NCI-H524 (cell line): ENCODE measurements at places on chromosomes 2 and 18.
A peak's percentile ranks its signal among the peaks of the same experiment; 100 is the strongest.

DNA sequence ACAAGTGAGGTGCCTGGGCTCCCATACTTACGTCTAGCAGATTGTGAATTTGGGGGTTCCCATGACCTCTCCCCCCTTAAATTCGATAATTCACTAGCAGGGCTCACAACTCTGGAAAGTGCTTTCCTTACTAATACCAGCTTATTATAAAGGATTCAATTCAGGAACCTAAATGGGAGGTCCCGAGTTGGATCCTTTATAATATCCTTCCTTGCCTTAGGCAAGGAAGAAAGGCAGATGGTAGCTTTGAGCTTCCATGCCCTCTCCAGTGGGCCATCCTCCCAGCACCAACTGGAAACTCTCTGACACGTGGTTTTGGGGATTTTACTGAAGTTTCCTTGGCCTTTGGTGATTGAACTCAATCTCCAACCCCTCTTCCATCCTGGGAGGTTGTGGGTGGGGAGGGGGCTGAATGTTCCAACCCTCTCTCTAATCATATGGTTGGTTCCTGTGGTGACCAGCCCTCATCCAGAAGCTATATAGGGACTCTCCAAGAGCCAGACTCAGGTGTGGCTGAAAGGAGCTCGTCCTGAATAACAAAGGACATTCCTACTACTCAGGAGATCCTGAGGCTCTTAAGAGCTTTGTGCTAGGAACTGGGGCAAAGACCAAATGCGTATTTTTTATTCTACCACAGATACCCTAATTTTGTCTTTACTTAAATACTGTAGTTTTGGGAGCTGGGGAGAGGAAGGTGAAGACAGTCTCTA, 62.2 kb downstream of the HAUS1 start:
- DNase-seq: no peak

DNA sequence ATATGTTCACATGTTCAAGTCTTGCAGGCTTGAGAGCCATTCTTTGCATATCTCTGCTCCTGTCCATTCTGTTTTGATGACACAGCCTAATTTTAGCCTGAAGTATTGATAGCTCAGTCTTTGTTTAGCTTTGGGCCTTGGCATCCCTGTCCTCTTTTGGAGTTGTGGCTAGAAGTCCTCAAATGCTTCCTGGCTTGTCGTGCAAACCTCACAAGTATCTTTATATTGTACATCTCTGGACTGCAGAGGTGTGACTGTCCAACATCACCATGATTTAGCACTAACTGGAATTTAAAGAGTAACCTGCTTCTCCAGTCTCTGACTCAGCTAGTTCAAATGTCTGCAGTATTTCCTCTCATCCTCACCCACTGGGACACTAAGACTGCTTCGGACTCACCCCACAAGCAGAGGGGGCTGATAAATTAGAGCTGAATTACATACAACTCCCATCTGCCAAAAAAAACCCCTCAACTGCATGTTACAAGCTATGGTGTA, 11.7 kb downstream of the PFN4 start:
- DNase-seq: no peak

GRCh38 chr2:12856934-12857601, 140.3 kb downstream of the TRIB2 start:
- no peak for DNase-seq

GRCh38 chr2:25257032-25257552, 84.6 kb downstream of the DNMT3A start:
- peak; percentile 78 for DNase-seq

GRCh38 chr18:10948421-10948820, 200.9 kb downstream of the PIEZO2 start:
- no peak for DNase-seq

DNA sequence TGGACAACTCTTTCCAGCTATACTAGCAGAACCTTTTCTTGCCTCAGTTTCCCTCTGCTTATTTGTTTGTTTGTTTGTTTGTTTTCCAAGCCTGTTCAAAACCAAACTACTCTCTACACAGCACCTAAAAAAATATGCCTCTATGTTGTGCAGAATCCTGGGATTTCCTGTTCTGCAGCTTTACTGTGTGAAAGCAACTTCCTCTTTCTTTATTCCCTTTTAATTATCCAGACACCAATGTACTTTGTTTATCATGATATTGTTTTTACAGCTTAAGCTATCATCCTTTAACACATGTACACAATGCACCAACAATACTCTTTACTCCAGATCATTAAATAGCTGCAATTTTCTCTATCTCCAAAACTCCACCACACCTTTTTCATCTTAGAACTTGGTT, 259.5 kb downstream of the EPHA4 start:
- no peak for DNase-seq

DNA sequence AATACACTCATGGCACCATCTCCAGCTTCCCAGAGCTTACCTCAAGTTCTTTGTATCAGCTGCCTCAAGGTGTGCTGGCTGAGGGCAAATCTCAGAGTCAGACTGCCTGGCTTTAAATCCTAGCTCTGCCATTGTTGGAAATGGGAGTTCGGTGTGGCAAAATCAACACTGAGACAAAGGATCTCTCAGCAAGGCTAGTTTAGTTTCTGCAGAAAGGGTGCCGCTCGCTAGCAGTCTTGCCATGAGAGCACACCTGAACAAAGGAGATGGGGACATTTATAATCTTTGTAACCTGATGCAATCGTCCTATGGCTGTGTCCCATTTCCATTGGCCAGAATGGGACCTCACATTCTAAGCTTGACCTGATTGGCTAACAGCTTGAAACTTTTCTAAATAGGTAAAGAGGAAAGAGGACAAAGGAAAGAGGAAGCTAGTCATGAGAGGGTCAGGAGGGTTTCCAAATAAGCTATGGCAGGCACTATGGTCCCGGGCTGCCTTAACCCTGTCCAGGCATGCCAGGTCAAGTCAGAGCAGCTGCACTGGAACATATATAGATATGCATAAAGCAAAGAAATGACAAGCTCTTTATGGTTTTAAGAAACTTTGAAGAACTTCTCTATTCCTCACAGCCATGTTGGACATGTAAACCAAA, 4.3 kb upstream of the UBE2F start:
- DNase-seq: no peak

DNA sequence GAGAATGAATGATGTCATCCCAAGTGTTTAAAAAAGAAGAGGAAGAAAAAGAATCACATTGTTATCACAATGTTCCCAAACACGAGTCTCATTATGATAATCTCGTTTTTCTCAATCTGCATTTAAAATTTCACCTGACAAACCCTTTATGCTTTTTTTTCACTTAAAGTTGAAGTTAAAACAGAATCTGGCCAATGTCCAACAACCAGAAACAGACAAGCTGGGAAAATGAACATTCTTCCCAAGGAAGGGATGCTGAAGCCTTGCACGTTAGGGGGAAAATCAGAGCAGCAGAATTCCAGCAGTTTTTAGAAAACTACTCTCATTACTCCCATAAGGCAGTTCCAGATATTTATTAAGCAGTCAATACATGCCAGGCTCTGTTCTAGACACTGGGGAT, 245.3 kb downstream of the TMEM182 start:
- no peak for DNase-seq

DNA sequence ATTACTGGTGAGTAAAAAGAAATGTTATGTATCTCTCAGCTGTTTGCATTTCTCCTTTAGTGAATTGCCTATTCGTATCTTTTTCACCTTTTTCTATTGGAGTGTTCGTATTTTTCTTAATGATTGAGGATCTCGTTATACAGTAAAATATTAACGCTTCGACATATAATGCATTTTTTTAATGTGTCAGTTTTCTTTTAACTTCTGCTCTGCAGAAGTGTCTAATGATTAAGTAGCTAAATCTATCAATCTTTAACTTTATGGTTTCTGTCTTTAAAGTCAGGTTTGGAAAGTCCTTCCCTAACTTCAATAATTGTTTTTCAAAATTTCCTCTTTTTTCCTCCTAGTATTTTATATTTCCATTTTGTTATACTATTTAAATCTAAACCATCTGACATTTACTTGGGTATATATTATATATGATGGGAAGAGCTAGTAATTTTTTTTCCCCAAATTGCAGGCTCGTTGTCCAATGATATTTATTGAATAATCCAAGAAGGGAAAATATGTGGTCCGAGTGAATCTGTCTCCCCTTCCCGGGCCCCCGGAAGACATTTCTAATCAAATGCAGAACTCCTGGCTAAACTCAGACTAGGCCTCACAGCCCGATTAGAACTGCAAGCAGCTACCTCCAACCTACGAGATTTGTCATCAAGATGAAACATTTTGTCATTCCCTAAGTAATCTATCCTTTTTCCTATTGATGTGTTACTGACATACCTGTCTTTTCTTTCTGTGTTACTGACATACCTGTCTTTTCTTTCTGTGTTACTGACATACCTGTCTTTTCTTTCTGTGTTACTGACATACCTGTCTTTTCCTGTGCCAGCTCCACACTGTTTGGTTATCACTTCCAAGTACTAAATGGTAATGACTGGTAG, 17.2 kb downstream of the PCBP1 start:
- no peak for DNase-seq

DNA sequence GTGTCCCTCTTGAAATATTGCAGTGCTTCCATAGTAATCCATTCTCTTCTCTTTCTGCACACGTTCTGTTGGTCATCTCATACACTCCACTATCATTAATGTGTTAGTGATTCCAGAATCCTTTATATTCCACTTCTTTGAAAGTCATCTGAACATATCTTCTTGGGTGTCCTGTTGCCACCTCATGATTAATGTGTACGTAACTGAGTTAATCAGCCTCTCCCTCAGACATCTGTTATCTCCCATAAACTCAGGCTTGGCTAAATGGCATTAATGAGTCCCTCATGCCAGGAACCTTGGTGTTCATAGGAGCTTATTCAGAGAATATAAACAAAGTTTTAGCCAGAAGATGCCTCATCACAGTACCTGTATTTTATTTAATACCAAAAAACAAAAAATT, 126.4 kb downstream of the NCOA1 start:
- peak; percentile 92 for DNase-seq

GRCh38 chr18:31595121-31595771, 3.6 kb downstream of the TTR start:
- no peak for DNase-seq

GRCh38 chr18:36893227-36893626, 64.3 kb downstream of the KIAA1328 start:
- no peak for DNase-seq

DNA sequence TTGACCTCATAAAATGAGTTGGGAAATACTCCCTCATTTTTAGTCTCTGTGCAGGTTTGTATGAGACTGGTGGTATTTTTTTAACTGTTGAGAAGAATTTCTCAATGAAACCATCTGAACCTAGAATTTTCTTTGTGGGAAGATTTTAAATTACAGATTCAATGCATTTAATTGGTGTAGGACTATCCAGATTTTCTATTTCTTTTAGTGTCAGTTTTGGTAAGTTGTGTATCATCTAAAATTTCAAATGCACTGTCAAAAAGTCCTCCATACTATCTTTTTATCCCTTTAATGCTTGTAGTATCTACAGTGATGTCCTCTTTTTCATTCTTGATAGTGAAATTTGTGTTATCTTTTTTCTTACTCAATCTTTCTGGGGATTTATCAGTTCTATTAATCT, 1.8 kb upstream of the BOK start:
- no peak for DNase-seq

DNA sequence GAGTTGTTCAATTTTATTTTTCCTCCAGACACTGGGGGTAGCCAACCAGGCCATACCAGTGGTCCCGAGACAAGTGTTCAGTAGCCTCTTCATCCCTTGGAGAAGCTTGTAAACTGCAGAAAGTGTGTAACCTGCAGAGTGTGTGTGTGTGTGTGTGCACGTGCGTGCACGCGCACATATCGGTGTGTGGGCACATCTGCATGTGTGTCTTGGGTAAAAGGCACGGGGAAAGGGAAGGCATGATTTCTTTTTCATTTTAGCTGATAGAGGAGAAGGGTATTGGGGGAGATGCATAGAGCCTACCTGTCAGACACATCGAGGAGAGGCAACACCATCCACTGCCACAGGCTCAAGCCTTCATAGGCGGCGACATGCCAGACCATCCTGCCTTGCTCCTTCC, 181.4 kb downstream of the CLIP4 start:
- no peak for DNase-seq

- DNase-seq: peak; percentile 50
Observed at GRCh38 chr2:199955007-199955338, 318 bp downstream of the TYW5 start.

DNA sequence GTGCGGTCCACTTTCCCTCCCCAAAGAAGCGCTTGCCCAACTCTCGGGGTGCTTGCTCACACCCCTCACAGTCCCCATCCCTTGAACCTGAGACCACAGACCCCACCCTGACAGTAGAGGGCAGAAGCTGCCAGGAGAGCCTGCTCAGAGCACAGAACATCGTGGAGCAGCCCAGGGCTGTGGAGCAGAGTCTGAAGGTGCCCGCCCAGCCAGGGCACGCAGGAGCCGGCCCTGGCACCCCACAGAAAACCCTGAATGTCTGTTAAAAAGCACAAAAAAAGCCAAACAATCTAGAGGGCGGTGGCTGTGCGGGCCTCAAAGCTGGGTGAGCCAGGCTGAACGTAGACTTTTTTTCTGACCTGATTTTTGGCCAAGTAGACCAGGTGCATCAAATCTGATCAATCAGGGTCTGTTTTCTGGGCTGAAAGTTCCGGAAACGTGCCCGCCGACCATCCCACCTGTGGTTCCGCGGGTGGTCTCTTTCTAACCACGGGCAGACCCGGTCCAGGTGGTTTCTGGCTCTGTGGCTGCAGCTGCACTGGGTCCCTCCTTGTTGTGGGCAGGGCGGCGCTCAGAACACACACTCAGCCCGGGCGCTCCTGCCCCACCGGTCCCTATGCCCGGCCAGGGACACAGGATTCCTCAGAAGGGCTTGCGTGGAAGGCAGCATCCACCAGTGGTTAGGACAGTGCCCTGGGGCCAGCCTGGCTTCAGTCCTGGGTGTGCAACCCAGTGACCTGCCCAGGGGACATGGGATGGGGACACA, 66.3 kb downstream of the SLC66A2 start:
- no peak for DNase-seq

GRCh38 chr2:100898035-100898665, 78.2 kb downstream of the NPAS2 start:
- no peak for DNase-seq

DNA sequence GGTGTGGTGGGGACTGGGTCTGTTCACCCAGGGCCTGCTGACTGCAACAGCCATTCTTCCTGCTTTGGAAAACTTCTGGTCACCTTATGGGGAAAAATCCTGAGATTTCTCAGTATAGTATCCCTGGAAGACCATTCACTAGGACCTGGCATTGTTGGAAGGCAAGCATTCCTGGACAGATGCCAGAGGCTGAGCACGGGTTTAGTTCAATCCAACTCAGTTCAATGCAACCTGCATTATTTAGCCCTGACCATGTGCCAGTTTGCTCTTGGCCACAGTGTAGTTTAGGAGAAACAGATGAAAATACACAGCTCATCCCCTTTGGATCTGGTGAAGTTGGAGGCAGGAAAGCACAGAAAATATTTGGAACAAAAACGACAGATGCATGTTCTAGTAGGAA, 95.9 kb downstream of the LPIN1 start:
- no peak for DNase-seq
